ENCODE measurements at places on chromosomes 16 and 17.
A peak's percentile ranks its signal among the peaks of the same experiment; 100 is the strongest.

GRCh38 chr17:63476459-63476853, 405 bp upstream of the ACE start:
- peak; percentile 8 for DNase-seq

DNA sequence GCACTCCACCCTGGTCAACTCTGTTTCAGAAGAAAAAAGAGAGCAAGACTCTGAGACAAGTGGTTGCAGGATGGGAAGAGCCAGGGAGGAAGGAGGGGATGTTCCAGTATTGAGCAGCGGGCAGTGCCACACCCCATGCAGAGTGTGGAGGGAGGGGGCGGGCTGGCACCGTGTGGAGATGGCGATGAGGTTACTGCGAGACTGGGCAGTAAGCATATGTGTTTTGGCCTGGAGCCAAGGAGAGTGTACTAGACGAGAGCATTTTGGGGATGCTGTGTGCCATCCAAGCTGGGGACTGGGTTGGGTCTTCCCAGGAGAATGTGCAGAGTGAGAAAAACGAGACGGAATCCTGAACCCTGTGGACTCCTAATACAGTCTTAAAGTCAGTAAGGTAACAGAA, 3.4 kb downstream of the TBC1D24 start:
- DNase-seq = no peak

GRCh38 chr16:17238285-17239028, 232.3 kb downstream of the XYLT1 start:
- no peak for DNase-seq

- DNase-seq = no peak
Measured at GRCh38 chr17:16419929-16420271, 4.5 kb downstream of the TRPV2 start.

DNA sequence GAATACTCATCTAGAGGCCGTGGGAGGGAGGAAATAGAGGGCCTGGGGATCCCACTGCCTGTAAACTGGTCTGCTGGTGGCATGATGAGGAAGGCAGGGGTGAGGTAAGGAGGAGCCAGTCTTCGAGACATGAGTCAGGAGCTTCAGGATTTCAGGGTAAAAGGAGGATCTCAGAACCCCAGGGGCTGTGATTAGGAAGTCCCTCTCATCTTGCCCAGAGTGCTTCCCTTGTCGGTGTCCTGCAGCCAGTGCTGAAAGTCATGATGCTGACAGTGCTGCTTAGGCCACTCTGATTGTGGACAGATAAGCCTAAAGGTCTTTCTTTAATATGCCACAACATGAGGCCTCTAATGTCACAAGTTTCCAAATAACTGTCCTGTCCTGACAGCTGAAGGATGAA, 29.6 kb downstream of the COG4 start:
- no peak for DNase-seq

DNA sequence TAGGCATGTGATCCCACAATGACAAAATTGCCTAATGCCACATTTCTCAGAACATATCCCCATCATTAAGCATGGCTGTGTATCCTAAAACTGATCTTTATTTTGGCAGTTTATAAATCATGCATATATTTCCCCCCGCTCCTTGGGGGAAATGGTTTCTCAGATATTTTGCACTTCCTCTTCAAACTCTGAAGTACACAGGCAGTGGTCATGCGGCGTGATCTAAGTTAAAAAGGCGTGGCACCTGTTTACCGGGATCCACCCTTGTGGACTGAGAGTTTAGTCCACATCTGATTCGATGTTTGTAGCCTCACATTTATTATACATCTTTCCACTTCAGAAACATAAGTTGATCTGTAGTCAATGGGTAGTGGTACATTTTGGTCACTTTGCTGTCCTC, 51.4 kb downstream of the USP10 start:
- DNase-seq = no peak

GRCh38 chr17:62882878-62883277, 74.8 kb upstream of the MARCHF10 start:
- DNase-seq = no peak

GRCh38 chr16:12201216-12201615, 224.7 kb downstream of the SNX29 start:
- no peak for DNase-seq

- no peak for DNase-seq
Measured at GRCh38 chr16:72109966-72110530, 16.4 kb downstream of the DHX38 start.
